Neural progenitor cell (in vitro differentiated cells): ENCODE measurements at places on chromosomes 6 and 20. TPM values are rescaled to one million over a fixed set of nuclear protein-coding genes. Genes with fewer than 3 reads are reported as not detected.

C4B gene
- total RNA-seq: 0.30 and 1.5 TPM in 2 replicates

MOXD1 gene
- total RNA-seq: 2.3 and 4.8 TPM in 2 replicates

SLC26A8 gene
- 0.13 and 0.25 TPM in 2 replicates for total RNA-seq

CCN5 gene
- total RNA-seq: not detected in 2 replicates

DNA sequence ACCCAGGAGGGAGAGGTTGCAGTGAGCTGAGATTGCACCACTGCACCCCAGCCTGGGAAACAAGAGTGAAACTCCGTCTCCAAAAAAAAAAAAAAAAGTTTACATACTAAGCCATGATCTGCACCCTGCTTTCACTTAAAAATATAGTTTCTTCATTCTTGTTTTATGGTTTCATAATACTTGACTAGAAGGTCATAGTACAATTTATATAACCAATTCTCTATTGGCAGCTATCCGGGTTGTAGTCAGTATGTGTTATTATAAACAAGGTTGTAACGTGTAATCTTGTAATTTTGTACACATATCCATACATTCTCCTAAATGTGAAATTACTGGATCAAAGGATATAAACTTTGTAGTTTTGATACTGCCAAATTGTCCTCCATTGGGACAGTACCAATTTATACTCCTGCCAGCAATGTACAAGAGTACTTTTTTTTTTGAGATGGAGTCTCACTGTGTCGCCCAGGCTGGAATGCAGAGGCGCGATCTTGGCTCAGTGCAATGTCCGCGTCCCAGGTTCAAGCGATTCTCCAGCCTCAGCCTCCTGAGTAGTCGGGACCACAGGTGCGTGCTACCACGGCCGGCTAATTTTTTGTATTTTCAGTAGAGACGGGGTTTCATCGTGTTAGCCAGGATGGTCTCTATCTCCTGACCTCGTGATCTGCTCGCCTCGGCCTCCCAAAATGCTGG, 144.8 kb downstream of the GJA10 start:
- H3K27me3 ChIP-seq: no peaks in the 10 kb centered on the region
- no peak overlapping the region for H3K4me3 ChIP-seq
- no peaks in the 10 kb centered on the region for H3K36me3 ChIP-seq
- no peak overlapping the region for H3K27ac ChIP-seq
- H3K4me1 ChIP-seq: no peaks in the 10 kb centered on the region

DNA sequence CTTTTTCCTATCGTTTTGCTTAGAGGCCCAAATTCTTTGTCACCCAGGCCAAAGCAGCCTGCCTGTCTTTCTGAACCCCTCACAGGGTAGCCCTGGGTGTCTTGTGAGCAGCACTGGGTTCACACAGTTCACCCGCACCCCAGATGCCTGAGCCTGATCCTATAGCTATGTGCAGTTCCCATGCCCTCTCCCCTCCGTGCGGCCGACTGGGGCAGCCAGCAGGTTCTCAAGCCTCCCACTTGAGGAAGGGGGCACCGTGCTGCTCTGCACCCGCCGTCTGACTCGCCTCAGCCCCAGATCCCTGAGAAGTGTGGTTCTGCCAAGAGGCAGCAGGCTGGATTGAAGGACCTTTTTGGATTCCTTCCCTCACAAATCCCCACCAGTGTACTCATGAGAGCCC, 89.0 kb downstream of the PSMB1 start:
- H3K4me1 ChIP-seq: peaks cover 3% of the 10 kb centered on the region
- DNase-seq: no peak
- no peak overlapping the region for H3K4me3 ChIP-seq
- no peaks in the 10 kb centered on the region for H3K27me3 ChIP-seq
- no peak overlapping the region for H3K27ac ChIP-seq

- no peak overlapping the region for H3K4me3 ChIP-seq
- H3K27ac ChIP-seq: no peak overlapping the region
- peaks cover 23% of the 10 kb centered on the region for H3K4me1 ChIP-seq
- no peaks in the 10 kb centered on the region for H3K27me3 ChIP-seq
- H3K36me3 ChIP-seq: no peaks in the 10 kb centered on the region
Observed at GRCh38 chr6:154218301-154218700, 138.3 kb downstream of the IPCEF1 start.

- H3K27ac ChIP-seq: no peak overlapping the region
- H3K27me3 ChIP-seq: no peaks in the 10 kb centered on the region
- no peak overlapping the region for H3K4me3 ChIP-seq
- no peaks in the 10 kb centered on the region for H3K36me3 ChIP-seq
- DNase-seq: no peak
Observed at GRCh38 chr6:56837322-56837894, 117.5 kb upstream of the BEND6 start.

DNA sequence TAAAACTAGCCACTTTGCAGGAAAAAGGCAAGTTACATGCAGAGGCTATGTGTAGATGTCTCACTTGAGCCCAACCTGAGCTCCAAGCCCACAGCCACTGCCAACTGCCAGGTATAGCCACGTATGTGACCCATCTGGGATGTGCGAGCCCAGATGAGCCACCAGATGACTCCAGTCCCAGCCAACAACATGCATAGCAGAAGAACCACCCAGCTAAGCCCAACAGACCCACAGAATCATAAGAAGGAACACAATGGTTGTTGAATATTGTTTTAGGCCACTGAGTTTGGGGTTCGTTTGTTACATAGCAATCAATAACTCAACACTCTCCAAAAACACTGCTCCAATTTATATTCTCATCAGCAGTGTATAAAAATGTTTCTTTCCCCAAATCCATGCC, 16.3 kb downstream of the FAM50B start:
- H3K36me3 ChIP-seq: no peaks in the 10 kb centered on the region
- DNase-seq: no peak
- no peaks in the 10 kb centered on the region for H3K4me1 ChIP-seq
- H3K27ac ChIP-seq: no peak overlapping the region
- H3K4me3 ChIP-seq: no peak overlapping the region

DNA sequence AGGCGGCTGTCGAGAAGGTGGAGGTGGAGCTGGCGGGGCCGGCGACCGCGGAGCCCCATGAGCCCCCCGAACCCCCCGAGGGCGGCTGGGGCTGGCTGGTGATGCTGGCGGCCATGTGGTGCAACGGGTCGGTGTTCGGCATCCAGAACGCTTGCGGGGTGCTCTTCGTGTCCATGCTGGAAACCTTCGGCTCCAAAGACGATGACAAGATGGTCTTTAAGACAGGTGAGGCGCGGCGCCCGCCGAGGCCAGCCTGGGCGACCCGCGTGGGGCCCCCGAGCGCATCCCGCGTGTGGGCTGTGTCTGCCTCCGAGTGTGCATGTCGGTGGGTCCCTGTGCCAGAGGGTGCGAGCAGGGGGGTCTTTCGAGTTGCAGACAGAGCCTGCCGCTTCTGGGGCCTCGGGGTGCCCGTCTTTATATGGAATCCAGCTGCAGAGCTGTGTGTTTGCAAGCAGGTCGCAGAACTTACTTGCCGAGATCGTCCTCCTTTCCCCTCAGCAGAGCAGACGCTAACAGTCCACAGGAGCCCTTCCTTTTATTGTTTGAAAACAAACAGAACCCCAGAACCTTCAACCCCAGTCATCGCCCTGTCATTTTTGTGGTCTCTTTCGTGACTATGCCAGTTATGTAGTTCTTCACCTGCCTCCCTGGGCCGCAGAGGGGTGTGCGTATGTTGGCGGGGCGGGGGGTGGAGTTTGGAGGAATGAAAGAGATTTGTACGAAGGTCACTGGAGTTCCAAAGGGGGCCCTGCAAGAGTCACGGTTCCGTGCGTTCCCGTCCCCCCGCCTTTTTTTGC, 766 bp downstream of the SLC16A10 start:
- H3K36me3 ChIP-seq: no peaks in the 10 kb centered on the region
- peaks cover 10% of the 10 kb centered on the region for H3K4me1 ChIP-seq
- peak overlapping the region; percentile 76 for H3K4me3 ChIP-seq
- H3K27me3 ChIP-seq: peaks cover 52% of the 10 kb centered on the region

DNA sequence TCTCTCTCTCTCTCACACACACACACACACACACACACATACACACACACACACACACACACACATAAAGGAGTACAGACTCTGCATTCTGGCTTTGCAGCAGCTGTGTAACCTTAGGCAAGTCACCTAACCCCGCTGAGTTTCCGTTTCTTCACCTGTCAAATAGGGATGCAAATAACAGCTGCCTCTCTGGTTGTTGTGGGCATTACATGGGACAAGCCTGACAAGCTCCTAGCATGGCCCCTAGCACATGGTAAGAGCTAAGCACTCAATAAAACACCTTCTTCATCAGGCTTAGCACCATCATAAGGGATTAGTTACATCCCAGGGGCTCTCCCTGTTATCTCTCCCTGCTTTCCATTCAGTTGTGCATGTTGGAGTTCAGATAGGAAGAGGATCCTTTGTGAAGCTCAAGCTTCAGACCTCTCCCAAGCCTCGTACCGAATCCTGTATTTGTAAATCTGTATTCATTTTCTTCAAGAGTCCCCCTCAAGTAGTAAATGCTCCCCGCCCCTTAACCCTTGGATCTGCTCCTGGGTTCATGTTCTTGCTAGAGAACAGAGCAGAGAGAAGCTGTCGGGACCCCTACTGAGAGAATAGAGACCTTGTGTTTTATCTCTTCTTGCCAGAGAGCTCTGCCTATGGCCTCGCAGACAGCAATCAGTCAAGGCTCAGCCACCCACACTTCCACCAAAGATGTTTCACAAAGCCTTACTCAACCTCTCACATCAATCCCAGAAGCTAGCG, 2.2 kb downstream of the SLC13A3 start:
- no peaks in the 10 kb centered on the region for H3K36me3 ChIP-seq
- peaks cover 34% of the 10 kb centered on the region for H3K4me1 ChIP-seq
- no peak overlapping the region for H3K27ac ChIP-seq

DNA sequence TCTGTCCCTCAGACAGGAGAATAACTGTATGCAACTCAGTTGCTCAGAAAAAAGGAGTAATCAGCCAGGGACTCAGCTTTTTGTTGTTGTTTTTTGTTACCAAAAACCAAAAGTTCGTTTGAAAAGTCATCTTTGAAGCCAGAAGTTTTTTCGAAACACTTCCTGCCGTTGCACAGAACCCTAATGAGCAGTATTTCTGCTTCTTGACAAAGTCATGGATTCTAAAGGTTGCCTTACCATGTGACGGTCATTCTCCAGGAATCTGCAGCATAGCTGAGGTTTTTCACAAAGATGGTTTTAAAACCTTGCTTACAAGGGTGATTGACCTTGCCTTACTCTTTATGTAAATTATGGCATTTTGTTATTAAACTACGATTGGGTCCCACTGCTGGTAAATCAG, 1.9 kb downstream of the RAB32 start:
- no peaks in the 10 kb centered on the region for H3K27me3 ChIP-seq
- no peak overlapping the region for H3K27ac ChIP-seq
- DNase-seq: no peak
- no peak overlapping the region for H3K4me3 ChIP-seq

DNA sequence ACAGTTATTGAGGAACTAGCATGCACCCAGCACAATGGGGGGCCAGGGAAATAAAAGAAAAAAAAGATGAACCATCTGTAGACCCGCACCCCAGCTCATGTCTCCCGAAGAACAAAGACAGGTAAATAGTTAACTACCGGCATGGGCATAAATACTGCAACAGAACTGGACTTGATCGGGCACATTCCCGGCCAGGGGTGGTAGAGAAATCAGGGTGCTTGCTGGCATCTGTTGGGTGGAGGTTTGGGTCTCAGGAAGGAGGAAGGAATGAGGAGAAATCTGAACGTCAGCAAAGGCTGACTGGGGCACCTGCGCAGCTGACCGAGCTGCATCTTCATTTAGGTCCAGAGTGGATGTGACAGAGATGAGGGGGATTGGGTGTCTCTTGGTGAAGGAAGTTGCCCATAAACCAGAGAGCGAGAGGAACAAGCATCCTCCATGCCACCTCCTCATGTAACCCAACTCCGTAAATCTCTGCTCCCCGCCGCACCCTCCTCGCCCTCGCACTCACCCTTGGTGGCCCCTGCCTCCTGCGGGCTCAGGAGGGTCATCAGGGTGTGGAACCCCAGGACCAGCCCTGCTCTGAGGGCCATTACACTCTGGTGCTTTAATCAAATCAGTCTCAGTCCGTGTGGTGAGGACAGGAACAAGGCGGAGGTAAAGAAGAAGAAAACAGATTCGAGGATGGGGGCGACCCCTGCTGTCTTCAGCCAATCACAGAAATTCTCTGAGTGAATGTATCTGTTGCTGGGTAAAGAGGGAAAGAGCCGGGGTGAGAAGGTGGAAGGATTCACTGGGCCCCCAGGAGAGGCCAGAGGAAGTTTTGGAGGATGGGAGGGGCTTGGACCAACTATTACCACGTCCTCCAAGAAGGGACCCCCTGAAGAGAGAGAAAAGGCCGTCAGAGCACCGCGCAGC, at the start of gene HLA-DOA:
TSS of gene HLA-DOA (minus strand) at position 648 of the 918 bp plus-strand sequence.
- H3K27ac ChIP-seq: no peak within 1 kb of the TSS
- no peaks in the 10 kb centered on the region for H3K36me3 ChIP-seq
- H3K4me3 ChIP-seq: peak within 1 kb of the TSS; percentile 60
- H3K4me1 ChIP-seq: peaks cover 20% of the 10 kb centered on the region

DNA sequence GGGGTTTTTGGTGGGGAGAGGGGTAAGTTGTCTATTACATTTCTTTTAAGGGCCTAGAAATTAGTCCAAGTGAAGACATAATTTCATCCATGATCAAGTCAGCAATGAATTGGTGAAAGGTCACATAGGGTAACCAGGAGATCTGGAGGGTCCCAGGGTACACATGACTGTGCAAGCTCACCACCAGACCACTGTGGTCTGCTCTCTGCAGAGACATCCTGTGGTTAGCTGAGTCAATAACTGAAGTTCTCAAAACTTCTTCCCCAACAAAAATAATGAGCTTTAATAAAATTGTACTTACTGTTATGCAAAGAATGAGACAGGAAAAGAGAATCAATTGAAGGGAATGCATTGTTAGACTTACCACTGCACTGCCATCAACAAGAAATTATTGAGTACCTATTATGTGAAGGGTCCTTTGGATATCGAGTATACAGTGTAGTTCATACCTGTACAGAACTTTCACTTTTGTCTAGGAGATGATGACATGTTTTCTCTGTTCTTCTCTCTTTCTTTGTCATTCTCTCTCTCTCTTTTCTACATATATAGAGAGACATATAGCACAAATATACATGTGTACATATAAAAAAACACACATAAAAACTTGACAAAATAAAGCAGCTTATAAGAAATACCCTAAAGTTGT, 209.8 kb downstream of the GJA1 start:
- no peak overlapping the region for H3K27ac ChIP-seq
- H3K4me3 ChIP-seq: no peak overlapping the region
- no peaks in the 10 kb centered on the region for H3K4me1 ChIP-seq
- H3K36me3 ChIP-seq: no peaks in the 10 kb centered on the region
- no peaks in the 10 kb centered on the region for H3K27me3 ChIP-seq
- no peak for DNase-seq

GRCh38 chr20:31691646-31692275, 30.9 kb downstream of the BCL2L1 start:
- H3K27me3 ChIP-seq: no peaks in the 10 kb centered on the region
- H3K36me3 ChIP-seq: no peaks in the 10 kb centered on the region
- H3K4me3 ChIP-seq: no peak overlapping the region
- no peak for DNase-seq
- peak overlapping the region; percentile 62 for H3K27ac ChIP-seq

- no peak overlapping the region for H3K27ac ChIP-seq
- no peak overlapping the region for H3K4me3 ChIP-seq
- peaks cover 5% of the 10 kb centered on the region for H3K4me1 ChIP-seq
- H3K27me3 ChIP-seq: no peaks in the 10 kb centered on the region
Observed at GRCh38 chr6:71298459-71298858, 9.8 kb downstream of the OGFRL1 start.

- no peaks in the 10 kb centered on the region for H3K4me1 ChIP-seq
- DNase-seq: no peak
- no peak overlapping the region for H3K4me3 ChIP-seq
- no peak overlapping the region for H3K27ac ChIP-seq
- H3K27me3 ChIP-seq: no peaks in the 10 kb centered on the region
Observed at GRCh38 chr6:108432792-108433191, 127.9 kb upstream of the FOXO3 start.
